ENCODE measurements at places on chromosomes 16 and 17.

DNA sequence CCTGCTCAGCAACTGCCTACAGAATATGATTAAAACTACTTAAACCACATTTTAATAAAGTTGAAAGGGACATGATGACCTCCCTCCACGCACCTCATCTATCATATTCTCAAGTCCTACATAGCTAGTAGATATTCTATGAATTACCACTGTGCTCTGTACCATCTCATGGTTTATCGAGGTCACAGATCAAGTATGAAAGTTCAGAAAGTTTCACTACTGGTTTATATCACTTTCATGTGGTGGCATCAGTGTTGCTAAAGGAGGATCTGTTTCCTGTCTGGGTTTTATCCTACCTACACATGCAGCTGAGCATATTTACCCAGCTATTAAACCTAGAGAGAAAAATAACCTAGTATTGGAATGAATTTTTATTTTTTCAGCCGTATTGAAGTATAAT, 214.9 kb upstream of the MON1B start:
- no peak for DNase-seq

DNA sequence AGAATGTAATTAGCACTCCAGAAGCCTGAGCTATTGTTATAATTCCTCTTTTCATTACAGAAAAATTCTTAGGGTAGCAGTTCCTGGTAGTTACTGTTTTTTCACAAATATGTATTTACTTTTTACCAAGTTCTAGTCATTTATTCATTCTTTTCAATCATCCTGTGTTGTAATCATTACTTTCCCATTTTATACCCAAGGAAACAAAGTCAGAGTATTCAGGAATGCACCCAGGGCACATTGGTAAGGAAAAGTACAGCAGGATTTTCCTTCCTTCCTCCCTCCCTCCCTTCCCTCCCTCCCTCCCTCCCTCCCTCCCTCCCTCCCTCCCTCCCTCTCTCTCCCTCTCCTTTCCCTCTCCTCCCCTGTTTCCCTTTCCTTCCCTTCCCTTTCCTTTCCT, 115.9 kb upstream of the RBFOX1 start:
- DNase-seq: no peak

- DNase-seq: no peak
Measured at GRCh38 chr17:19644493-19645210, 3.9 kb upstream of the ALDH3A2 start.

GRCh38 chr16:84334058-84334457, 34.3 kb upstream of the ATP2C2 start:
- no peak for DNase-seq

- DNase-seq: peak; percentile 60
Measured at GRCh38 chr16:24700549-24701392, 28.7 kb upstream of the TNRC6A start.

DNA sequence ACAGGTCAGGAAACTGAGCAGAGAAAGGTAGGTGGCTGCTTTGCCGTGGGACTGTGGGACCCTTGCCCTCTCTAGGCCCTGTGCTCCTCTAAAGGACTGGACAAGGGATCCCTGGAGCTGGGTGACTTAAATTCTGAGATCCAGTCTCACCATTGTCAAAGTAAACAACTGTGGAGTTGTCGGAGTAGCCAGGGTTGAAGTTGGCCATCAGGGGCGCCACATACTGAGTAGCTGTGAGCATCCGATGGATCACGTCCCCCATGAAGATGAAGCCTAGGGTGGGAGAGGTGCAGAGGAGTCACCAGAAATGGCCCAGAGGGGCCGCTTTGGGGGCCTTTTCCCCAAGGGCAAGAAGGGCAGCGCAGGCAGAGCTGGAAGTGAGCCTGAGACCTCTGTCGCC, 43.5 kb downstream of the PLXDC1 start:
- DNase-seq: no peak

DNA sequence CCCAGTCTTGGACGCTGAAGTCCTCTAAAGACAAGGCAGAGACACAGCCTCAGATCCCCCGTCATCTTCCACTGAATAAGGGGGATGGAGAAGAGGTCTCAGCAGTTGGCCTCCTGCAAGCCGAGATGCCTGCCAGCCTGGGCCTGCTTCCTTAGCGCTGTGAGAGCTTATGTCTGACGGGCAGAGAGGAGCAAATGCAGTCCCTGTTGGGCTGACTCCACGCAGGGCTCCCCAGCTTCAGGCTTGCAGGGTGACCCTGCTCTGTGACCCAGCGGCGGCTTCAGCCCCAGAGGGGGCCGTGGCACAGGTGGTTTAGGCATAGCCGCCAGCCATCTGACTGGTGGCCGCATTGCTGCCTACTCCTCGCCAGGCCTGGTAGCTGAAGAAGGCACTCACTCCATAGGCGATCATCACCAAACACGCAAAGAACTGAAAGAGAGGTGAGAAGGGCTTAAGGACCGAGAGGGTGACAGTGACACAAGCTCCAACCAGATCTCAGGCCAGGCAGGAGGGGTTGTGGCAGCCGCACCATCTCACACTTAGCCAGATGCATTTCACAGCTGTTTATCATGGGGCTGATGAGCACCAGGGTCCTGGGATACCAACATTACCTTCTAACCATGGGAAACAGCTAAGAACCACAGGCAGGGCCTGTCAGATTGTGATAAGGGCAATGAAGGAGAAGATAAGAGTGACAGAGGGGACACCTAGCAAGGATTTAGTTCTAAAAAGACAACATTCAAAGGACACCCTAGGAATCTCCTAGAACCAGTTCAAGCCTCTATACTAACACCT, 11.7 kb downstream of the ARL2BP start:
- DNase-seq: no peak

- DNase-seq: no peak
Measured at GRCh38 chr17:7720125-7720524, 2.6 kb downstream of the DNAH2 start.

DNA sequence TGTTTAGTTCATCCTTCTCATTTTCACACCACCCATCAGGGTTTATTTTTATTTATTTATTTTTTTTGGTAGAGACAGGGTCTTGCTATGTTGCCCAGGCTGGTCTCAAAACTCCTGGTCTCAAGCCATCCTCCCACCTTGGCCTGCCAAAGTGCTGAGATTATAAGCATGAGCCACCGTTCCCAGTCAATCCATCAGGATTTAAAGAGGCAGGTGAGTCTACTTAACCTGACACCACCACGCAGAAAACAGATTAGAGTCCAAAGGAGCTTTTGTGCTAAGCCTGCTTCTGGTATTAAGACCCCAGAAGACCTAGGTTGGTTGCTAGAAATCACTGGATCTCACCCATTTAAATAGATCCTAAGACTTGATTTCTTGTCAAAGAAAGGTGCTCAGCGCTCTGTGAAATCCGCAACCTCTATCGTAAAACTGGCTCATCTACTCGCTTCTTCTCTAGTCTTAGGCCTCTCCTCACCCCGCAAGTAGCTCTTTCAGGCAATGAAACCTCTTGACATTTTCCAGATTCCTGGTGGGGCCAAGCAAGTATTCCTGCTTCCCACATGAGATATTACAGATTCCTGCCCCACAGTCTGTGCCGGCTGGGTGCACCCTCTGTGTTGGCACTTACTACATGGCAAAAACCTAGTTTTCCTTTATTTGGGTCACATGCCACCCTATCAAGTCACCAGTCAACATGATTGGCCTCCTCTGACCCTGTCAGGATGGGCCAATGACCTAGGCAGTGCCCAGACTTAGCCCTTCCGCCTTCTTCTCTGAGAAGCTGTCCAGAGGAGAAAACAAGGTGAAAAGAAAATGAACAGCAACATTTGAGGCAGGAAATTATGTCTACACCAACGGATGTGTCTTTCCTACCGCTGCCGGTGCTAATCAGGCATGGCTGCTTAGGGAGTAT, 9.0 kb downstream of the PITPNA start:
- no peak for DNase-seq

- DNase-seq: no peak
Measured at GRCh38 chr16:58452640-58453039, 47.3 kb upstream of the NDRG4 start.

DNA sequence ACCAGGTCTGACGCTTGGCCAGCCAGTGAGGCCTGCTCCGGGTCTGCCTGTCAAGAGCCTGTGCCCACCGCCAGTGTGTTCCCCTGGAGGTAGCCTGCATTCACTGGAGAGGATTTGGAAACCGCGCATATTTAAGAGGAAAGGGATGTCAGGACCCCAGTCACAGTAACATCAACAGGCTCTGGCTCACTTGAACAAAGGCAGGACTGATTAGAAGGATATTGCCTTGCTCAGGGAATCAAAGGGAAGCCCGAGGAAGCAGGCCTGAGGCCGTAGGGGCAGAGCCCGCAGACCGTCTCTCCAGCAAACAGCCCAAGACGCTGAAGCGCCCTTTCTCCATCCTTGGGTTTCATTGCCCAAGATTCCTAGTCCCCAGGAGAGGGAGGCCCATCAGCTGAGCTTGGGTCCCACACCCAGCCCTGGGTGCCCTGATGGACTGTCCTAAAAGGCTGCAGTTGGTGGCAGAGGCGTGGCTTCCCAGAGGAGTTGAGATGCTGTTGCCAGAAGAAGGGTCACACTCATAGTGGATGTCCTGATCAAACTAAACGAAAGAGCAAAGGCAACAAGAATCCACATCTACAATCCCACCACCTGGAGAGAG, 23.2 kb downstream of the NT5M start:
- DNase-seq: no peak

- DNase-seq: no peak
Measured at GRCh38 chr17:8366231-8366630, 10.3 kb downstream of the KRABD2 start.

- peak; percentile 78 for DNase-seq
Measured at GRCh38 chr16:66551348-66551759, 1.0 kb upstream of the CKLF start.

GRCh38 chr16:49866595-49867071, 10.7 kb upstream of the ZNF423 start:
- DNase-seq: no peak

DNA sequence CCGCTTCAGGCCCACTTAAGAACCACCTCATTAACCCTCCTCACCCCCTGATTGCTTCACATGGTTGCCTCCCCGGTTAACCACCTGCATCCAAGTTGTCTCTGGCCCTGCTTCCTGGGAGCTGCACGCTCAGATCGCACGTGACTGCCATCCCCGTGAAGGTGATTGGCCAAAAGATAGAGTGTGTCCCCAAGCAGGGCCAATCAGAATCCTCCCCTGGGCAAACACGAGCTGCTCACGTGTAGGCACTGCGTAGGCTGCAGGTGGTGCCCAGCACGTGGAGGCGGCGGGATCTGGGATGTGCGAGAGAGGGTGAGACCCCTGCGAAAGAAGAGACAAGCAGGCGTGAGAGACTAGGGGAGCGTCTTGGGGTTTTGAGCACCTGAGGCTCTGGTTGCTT, 111.8 kb upstream of the CRHR1 start:
- no peak for DNase-seq

GRCh38 chr16:10126686-10127085, 55.5 kb downstream of the GRIN2A start:
- no peak for DNase-seq

DNA sequence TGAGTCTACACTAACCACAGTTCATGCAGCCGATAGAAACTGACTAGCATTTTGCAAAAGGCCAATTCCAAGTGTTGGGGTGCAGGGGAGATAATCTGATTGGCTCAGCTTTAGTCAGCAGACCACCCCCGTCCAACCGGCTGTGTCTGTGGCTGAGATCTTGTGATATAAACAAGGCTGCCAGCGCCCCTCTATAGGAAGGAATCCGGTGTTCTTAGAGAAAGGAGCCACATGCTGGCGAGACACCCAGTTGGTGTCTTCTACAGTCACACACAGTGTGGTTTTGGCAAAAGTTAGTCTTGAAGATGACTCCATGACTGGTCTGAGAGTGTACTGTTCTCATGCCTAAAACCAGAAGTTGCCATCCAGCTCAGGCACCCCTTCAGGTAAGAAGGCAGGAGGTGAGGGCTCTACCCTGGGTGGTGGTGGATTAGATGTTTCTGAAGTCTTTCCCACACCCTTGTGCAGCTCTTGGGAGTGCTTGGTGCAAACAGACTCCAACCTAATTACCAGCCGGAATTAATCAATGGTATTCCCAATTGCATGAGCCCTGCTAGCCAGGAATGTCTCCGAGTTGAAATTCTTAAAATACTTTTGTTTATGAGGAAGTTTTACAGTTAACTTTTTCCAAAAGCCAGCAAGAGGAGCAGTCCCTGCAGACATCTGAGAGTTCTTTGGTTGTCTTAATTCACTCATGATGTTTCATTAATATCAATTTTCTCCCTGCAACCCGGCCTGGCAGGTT, 172.3 kb upstream of the IRX6 start:
- no peak for DNase-seq

GRCh38 chr16:3861808-3862451, 18.6 kb downstream of the CREBBP start:
- DNase-seq: no peak

GRCh38 chr17:3678821-3679530, 10.4 kb downstream of the EMC6 start:
- no peak for DNase-seq

- DNase-seq: no peak
Measured at GRCh38 chr16:30376461-30376902, 1.9 kb downstream of the MYL11 start.

GRCh38 chr16:85350973-85351372, 238.7 kb upstream of the CIBAR2 start:
- no peak for DNase-seq

- DNase-seq: no peak
Measured at GRCh38 chr17:63847525-63848249, 5.2 kb upstream of the SMARCD2 start.

DNA sequence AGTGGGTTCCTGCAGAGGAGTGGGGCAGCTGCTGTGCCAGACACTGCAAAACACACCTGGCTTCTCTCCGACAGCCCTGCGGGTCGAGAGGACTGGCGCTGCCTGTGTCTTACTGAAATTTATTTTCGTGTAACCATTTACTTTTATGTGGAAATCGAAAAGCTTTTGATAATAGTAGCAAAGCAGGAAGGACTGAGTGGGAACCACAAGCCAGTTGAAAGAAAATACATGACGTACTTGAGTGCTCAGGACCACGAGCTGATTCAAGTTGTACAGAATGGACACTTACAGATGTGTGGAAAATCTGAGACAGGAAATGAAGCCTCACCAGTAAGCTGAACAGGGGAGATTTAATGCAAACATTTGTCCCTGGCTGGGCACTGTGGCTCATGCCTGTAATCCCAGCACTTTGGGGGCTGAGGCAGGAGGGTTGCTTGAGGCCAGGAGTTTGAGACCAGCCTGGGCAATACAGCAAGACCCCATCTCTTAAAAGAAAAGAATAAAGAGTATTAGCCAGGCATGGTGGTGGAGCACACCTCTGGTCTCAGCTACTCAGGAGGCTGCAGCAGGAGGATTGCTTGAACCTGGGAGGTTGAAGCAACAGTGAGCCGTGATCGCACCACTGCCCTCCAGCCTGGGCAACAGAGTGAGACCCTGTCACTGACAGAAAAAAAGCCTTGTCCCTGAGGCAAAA, 11.3 kb upstream of the RPL13 start:
- no peak for DNase-seq
